ENCODE measurements at places on chromosomes 1 and 21.

DNA sequence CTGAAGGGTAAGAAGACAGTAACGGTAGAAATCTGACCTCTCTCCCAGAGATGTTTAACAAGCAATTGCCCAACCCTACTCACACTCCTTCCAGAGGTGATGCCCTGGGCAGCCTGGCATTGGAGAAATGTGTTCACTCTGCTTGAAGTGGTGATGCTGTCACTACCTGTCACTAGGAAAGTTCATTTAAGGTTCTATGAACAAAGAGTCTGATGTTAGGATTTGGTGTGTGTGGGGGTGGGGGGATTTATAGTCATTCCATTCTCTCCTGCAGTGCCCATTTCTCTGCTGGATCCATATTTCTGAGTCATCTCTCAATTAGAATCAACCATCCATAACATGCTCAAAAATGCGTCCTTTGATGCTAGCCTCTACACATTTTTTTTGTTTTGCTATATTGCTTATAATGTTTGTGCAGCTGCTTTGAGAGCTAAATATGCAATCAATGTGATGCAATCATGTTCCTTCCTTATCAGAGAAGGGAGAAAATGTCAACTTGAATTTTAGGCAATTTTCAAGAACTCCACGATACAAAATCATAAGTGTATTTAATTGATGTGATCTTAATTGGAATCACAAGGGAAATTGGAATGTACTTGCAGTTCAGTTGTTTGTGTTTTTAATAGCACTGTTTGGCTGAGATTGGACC is 173.9 kb downstream of the DUSP10 start:
- no peak for DNase-seq

DNA sequence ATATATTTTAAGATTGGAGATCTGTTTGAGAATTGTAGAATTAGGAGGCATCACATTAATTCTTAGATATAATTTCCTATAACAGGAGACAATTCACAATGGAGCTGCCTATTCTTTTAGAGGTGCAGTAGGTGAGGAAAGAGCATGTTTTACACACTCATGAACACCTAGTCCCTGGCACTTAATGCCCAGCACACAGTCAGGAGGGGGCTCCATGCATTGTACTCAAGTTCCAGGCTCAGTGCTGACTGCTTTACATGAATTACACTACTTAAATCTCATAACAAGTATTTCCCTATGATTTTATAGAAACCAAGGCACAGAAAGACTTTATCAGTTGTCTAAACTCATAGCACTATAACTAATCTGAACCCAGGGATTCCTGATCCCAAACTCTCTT is 360 bp upstream of the GBP3 start:
- DNase-seq = no peak

DNA sequence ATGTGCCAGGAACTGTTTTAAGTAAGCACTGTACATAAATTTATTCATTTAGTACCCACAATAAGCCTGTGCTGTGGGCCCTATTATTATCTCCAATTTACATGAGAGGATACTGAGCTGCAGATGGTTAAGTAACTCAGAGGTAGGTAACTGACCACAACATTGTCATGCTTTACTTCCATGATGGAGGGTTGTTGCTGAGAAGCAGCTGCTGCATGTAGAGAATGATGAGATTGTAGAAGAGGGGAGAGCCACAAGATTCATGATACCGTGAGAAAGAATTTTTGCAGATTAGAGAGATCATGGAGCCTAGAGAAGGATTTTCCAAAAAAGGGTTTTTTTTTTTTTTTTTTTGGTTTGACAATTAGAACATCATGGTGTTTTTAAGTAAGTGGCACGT is 313.1 kb downstream of the PTBP2 start:
- DNase-seq = no peak

DNA sequence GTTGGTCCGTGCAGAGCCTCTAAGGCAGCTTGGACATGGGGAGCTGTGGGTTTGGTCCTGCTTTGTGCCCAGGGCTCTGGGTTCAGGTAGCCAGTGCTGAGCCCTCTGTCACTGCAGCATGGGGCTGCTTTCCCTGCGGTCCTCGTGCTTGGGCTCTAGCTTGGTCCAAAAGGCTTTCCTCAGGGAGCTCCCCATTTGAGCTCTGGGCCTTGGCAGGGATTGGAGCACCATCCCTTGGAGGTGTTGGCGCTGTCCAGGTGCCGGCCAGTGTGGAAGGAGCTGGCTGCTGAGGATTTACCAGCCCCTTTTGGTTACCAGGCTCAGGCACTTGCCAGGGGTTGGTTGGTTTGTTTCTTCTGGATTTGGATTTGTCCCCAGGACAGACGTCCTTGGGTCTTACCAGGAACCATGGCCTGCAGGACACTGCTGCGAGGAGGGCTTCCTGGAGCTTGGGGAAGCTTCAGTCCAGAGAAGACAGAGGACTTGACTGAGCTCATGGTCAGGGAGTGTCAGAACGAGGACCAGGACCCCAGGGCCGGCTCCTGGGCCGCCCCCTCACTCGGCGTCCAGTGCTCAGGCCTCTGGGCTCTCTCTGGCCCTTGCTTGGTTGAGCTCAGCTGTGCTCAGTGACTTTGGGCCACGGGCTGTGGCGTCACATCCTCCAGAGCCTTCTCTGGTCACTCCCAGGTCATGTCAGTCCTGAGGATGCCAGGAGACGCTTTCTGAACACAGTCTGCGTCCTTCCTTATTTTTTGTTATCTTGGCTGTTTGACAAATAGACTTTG is 224.7 kb downstream of the CAMTA1 start:
- no peak for DNase-seq

GRCh38 chr1:247531937-247532336 is 4.3 kb downstream of the OR2C3 start:
- no peak for DNase-seq

DNA sequence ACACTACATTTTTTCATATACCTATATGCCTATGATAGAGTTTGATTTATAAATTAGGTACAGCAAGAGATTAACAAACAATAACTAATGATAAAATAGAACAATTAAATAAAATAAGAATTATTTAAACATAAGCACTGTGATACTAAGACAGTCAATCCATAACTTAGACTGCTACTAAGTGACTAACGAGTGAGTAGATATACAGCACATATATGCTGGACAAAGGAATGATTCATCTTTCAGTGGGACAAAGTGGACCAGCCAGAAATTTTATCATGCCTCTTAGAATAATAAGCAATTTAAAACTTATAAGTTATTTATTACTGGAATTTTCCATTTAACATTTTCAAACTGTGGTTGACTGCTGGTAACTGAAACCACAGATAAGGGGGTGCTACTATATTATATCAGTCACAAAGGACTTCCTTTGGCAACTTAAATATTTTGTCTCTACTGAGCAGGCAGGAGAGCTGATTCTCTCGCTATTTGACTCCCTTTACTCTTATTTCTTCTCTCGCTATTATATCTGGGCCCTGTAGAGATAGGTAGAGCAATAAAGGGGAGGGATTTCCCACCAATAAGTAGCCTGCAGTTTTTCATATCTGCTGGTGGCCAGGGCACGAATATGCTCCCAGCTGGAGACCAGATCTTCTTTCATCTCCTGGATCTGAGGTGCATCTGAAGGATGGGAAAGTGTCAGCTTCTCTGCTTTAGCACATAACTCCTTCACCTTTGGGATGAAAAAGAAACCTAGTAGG is 10.8 kb downstream of the SPTA1 start:
- DNase-seq = no peak

- DNase-seq = no peak
Observed at GRCh38 chr1:165300400-165300903, 56.1 kb downstream of the LMX1A start.

DNA sequence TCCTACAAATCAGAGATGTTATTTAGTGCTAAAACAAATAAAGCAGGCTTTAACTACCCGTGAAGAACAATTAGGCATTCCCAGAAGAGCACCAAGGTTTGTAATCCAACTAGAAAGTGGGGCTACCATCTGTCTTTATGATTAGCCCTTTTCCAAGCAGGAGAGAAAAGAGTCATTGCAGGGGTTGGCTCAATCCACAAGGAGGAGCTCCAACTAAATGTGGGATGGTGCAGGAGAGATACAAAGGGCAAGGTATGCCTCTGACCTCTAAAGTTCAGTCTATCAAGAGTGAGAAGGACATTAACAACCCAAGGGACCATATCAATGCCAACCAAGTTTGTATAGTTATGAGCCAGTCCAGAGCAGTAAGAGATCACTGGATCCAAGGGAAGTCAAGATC is 382.7 kb upstream of the DUSP10 start:
- no peak for DNase-seq

GRCh38 chr1:211625040-211625439 is 46.1 kb upstream of the SLC30A1 start:
- no peak for DNase-seq

DNA sequence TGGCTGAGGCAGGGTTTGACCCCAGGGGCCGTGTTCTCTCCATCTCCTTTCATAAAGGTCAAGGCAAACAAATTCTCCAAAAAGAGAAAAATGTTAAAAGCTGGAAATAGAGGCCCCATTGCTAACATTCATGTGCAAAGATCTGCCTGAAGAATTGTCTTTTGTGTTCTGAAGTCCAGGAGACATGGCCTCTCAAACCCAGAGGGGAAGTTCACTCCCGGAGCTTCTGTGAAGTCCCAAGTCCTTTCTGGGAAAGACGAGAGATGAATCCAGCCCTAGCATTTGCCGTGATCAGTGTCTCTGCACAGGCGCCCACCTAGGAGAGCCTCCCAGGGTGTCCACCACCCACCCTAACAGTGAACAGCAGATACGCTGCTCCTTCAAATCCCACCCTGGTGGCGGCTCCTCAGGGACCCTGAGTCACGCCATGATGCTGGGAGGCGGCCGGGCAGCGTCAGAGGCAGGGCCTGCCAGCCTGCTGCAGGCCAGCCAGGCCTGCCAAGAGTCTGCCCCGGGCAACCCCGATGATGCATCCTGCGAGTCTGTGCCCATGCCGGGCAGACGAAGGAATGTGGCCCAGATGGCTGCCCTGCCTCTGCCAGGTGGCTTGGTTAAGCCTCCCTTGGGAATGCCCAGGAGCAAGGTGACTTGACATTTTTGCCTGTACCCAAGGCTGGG is 5.2 kb upstream of the C2CD2 start:
- DNase-seq = peak; percentile 84

- DNase-seq = no peak
Observed at GRCh38 chr1:186617926-186618325, 62.3 kb downstream of the PTGS2 start.
